ENCODE measurements at places on chromosomes 1 and 21.

- no peak for DNase-seq
Measured at GRCh38 chr1:181159451-181160140, 71.1 kb downstream of the IER5 start.

DNA sequence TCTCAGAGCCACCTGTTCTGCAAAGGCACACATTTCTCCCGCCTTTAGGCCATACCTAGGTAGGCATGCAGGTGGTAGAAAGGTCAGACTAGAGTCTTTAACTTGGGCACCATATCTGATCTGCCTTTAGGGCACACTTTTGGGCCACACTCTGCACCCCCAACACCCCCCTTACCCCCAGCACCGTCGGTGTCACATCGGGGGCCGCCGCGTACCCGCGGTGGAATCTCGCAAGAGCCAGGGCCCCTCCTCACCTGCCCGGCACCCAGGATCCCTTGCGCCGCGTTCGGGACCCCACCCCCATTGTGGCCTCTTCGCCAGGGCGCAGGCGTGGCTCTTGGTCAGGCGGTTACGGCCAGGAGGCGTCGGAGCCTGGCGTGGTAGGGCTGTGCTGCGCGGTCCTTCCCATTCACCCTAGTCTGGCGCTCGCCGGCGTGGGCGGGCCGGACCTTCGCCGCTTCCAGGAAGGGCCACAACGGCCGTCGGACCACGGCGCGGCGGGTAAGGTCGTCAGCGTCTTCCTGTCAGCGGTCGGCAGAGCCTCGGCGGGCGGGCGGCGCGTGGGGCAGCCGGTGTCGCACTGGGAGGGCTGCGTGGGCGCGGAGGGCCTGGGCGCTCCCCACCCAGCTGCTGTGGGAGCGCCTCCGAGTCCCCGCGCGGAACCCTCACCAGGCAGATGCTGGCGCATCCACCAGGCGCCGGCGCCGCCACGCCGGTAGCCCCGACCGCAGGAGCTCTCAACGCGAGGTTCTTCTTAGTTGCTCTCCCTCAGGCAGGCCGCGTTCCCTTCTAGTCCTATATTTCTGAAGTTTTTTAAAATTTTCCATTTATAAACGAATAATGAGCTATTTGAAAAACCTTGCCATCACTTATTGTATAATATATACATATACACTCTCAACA lies at the start of gene DNAH14:
TSS of gene DNAH14 (plus strand) at position 341 of the 903 bp plus-strand sequence. CDS start 23,028 bp downstream, outside the sequence.
- DNase-seq, result no peak

- no peak for DNase-seq
Measured at GRCh38 chr1:168485048-168485447, 58.7 kb downstream of the XCL2 start.

- DNase-seq, result peak; percentile 64
Measured at GRCh38 chr1:40612345-40612831, 53.1 kb downstream of the RIMS3 start.

GRCh38 chr21:37374027-37374426 lies 7.5 kb downstream of the DYRK1A start:
- DNase-seq, result no peak

- DNase-seq, result no peak
Measured at GRCh38 chr1:95636897-95637296, 402.9 kb downstream of the RWDD3 start.

GRCh38 chr1:172154551-172154950 lies 265.9 kb upstream of the C1orf105 start:
- DNase-seq, result peak; percentile 42

DNA sequence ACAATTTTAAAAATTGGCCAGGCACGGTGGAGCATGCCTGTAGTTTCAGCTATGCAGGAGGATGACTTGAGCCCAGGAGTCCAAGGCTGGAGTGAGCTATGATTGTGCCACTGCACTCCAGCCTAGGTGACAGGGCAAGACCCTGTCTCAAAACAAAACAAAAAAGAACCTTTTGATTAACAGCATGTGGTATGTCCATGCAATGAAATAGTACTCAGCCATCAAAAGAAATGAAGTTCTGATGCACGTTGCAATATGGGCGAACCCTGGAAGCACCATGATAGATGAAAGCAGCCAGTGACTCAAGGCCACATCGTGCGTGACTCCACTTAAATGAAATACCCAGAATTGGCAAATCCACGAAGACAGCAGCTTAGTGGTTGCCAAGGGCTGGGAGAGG lies 47.5 kb downstream of the FBXO2 start:
- no peak for DNase-seq

GRCh38 chr1:109112652-109113285 lies 1.1 kb upstream of the ELAPOR1 start:
- no peak for DNase-seq

- DNase-seq, result no peak
Measured at GRCh38 chr1:11650331-11650991, 3.8 kb downstream of the FBXO2 start.

- no peak for DNase-seq
Measured at GRCh38 chr1:155499953-155500639, 62.5 kb downstream of the ASH1L start.

DNA sequence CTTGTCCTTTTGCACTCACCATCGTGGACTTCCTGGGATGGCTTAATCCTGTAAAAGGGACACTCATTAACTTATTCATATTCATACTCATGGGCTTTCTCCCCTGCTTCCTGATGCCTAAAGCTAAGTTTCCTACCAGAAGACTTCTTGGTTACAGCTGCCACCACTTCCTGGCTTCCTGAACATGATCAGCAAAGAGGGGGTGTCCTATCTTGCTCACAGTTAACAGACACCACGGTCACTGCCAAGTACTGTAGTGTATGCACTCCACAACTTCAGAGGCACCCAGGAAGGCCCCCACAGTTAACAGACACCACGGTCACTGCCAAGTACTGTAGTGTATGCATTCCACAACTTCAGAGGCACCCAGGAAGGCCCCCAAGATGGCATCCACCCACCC lies 177.8 kb downstream of the SIPA1L2 start:
- no peak for DNase-seq

DNA sequence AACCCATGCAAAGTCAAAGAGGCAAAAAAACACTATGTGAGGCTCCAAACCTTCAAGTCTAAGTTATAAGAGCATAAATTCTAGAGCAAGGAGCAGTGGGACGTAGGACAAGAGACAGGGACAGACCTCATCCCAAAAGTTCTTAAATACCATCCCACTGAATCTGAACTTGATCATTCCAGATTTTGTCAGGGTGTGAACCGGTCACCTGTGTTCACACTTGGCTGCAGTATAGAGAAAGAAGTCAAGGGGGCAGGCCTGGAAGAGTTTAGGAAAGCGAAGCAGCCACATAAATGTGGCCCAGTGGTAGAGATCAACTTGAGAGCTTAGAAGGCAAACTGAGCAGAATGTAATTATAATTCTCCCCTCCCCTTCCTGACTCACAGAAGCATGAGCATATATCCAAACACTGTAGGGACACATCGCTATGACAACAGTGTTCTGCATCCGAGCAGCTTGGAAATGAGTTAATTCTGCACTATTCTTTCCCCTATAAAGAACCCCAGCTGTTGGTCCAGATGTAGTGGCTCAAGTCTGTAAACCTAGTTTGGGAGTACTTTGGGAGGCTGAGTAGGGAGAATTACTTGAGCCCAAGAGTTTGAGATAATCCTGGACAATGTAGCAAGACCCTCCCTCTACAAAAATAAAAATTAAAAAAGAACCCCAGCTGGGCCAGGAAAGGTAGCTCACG lies 2.7 kb downstream of the AKR7A2 start:
- no peak for DNase-seq

GRCh38 chr1:245677461-245678240 lies 522.9 kb downstream of the KIF26B start:
- DNase-seq, result no peak

GRCh38 chr1:168491527-168492164 lies 52.2 kb downstream of the XCL2 start:
- DNase-seq, result no peak

DNA sequence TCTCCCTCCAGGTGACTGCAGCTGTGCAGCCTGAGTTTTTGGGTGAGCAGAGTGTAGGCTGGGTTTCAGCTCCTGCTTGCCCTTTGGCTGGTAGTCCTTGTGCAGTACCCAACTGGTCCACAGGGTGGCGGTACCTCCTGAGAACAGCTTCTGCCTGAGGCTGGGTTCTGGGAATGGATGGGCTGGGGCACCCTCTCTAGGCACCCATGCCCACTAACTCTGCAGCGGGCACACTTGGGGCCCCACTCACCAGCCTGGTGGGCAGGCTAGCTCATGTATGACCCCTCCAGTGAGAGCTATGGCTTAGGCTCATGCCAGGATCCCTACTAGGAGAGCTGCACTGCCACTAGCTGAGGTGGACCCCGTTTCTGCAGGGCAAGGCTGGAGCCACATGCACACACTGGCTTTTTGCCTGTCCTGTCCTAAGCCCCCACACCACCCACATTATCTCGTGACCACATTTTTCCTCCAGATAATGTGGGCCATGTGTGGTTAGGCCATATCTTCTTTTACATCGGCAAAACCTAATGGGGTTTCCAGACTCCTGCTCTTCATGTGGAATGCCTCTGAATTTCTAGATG lies 15.5 kb upstream of the GSTM4 start:
- DNase-seq, result peak; percentile 64
